Naive thymus-derived CD4-positive, alpha-beta T cell (primary cell): ENCODE measurements at places on chromosomes 5 and 9.

DNA sequence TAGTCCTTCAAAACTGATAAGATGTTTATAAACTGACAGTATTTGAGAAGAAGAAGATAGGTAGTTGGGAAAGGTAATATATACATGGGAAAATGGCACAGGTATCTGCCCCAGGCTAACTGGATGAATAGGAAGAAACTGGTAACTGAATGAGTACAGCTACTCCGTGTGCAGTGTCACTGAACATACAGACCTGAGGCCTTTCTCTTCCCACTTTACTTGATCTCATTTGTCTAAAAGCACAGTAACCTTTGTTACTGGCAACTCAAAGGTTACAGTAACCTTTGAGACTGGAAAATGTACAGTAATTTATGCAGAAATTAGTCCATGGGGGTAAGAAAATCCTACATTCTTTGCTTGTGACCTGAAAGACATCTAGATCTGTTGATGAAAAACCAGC is 735.0 kb upstream of the RIOK2 start:
- DNase-seq = no peak

- DNase-seq = no peak
Observed at GRCh38 chr9:33703430-33704102, 91.8 kb upstream of the PRSS3 start.

- no peak for DNase-seq
Observed at GRCh38 chr9:19689328-19690101, 99.3 kb downstream of the SLC24A2 start.

DNA sequence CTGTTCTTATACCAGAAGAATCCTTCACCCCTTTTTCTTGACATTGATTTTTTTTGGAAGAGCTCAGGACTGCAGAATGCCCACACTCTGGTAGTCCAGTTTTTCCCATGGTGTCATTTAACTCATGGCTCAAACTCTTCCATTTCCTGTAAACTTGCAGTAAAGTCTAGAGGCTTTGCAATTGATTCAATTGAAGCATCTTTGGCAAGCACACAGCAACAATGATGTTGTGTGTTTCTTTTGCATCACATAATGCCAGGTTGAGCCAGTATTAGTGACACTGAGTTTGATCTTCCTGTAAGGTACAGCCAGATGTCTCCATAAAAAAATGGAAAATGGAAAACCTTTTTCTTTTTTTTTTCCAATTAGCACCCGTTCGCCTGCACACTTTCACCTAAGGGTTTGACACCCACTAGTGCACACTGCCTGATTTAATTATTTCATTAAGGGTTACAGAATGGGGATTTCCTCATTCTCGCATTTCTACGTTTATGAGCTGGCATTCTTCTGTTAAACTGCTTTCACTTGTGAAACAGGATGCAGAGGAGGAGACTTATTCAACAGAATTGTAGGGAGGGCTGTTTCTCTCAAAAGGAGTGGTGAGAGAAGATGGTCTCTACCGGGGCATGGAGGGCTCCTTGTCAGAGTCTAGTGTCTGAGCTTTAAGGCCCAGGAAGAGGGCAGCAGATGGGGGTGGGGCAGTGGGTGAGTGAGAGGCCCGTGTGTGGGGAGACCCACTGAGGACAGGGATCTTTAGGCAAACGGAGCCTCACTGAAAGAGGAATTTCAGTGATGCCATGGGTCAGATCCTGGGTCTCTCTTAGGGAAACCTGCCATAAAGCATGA is 2.2 kb upstream of the S1PR3 start:
- peak; percentile 14 for DNase-seq

- no peak for DNase-seq
Observed at GRCh38 chr9:126902210-126902609, 12.4 kb upstream of the RALGPS1 start.

DNA sequence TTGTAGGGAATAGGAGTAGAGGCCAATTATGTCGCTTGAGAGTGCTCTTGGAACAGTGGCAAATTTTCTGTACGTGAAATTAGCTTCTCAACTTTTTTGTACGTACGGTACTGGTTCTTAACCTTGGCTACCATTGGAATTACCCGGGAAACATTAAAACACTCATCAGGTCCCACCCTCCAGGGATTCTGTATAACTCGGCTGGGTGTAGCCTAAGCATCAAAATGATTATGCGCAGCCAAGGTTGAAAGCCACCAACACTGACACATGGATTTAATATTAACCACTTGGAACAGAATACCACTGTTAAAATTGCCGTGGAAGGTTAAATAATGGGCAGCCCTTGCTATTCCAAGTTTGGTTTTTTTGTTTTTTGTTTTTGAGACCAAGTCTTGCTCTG is 17.4 kb downstream of the DNAJA1 start:
- no peak for DNase-seq

GRCh38 chr9:116860509-116861120 is 173.5 kb downstream of the TRIM32 start:
- DNase-seq = no peak

DNA sequence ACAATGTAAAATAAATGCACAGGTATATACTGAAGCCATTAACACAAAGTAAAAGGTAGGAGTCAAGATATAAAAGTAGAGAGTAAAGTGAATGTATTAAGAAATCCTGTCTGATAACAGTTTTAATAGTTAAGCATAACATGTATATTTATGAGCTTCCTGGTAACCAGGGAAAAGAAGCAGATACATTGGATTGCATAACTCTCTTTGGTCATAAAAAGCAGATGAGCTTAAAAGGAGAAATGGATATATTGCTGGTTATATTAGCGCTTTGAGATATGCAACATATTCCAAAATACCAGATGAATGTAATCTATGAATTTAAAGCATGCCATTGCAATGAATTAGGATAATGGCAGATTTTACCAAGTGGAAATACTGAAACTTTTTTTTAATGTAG is 6.2 kb upstream of the TNFSF8 start:
- no peak for DNase-seq

- DNase-seq = no peak
Observed at GRCh38 chr5:143065185-143065965, 295.2 kb downstream of the ARHGAP26 start.

DNA sequence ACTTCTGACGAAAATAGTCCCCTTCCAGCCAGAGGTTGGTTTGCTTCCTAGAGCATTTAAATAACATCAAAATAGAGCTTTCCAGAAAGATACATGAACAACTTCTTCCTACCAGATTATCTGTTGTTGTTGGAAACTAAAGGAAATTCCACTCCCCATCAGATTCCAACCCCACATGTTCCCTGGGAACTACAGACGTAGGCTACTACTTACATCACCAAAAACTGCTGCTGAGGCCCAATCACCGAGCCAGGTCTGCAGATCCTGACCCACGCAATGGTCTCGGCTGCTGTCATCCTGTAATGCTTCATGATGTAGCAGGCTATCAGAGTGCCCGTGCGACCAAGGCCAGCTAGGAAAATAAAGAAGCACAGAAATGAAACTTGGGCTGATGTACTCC is 73.4 kb downstream of the HABP4 start:
- no peak for DNase-seq

DNA sequence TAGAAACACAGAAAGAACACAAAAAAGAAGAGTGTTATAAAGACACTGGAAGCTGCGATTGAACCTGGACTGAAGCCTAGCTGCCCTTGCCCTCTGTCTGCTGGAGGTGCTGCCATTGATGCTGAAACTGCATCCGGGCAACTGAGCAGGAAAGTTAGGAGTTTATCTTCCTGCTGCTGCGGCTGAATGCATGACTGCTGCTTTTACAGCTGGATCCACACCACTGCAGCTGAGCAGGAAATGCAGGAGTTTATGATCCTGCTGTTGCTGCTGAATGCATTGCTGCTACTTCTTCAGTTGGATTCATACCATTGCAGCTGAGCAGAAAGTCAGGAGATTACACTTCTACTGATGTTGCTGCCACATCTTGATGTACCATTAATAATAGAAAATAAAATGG is 21.8 kb upstream of the JAKMIP2 start:
- DNase-seq = no peak

DNA sequence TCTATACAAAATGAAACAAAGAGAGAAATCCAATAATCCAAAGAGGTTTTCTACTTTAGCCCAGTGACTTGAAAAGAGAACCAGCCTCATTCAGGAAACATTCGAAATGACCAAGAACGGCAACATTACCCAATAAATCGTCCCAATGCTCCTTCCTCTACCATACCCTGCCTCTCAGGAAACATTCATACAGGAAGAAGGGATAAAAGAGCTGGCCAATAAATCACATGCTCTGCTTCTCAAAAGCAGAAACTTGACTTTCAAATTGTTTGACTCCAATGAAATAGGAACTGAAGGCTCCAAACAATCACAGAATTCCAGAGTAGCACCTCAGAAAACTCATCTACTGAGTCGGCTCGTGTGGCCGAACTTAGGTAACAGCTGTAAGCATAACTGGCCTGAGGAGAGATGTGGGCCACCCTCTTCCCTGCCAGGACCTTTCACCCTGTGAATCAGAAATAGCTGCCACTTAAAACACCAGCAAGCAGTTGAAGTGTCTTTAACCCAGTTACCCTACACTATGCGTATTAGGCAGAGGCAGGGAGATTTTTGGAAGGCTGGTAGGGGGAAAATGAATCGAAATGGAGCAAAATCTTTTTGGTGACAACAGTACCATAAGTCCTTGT is 14.6 kb downstream of the ARL15 start:
- no peak for DNase-seq

GRCh38 chr5:15020736-15021135 is 149.2 kb upstream of the ANKH start:
- no peak for DNase-seq

GRCh38 chr5:15748266-15748665 is 248.3 kb downstream of the FBXL7 start:
- no peak for DNase-seq

DNA sequence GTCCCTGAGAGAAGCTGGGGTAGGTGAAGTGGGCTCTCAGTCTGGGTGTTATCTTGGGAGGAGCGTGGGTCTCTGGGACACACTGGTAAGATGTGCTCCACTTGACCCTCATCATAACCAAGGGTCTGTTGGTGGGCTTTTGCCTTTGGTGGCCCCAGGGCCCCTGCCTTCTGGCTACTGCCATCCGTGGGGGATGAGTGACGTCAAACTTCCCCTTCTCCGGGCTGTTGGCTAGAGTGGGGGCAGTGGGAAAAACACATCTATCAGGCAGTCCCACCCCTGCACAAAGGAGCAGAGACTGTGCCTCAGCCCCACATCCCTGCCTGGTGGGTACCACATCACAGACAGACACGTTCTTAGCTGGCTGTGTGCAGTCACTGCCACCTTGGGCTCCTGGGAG is 35.1 kb downstream of the GADD45G start:
- no peak for DNase-seq

- no peak for DNase-seq
Observed at GRCh38 chr5:72305194-72306142, 14.6 kb downstream of the MRPS27 start.
